ENCODE measurements at places on chromosomes 1 and 21.

DNA sequence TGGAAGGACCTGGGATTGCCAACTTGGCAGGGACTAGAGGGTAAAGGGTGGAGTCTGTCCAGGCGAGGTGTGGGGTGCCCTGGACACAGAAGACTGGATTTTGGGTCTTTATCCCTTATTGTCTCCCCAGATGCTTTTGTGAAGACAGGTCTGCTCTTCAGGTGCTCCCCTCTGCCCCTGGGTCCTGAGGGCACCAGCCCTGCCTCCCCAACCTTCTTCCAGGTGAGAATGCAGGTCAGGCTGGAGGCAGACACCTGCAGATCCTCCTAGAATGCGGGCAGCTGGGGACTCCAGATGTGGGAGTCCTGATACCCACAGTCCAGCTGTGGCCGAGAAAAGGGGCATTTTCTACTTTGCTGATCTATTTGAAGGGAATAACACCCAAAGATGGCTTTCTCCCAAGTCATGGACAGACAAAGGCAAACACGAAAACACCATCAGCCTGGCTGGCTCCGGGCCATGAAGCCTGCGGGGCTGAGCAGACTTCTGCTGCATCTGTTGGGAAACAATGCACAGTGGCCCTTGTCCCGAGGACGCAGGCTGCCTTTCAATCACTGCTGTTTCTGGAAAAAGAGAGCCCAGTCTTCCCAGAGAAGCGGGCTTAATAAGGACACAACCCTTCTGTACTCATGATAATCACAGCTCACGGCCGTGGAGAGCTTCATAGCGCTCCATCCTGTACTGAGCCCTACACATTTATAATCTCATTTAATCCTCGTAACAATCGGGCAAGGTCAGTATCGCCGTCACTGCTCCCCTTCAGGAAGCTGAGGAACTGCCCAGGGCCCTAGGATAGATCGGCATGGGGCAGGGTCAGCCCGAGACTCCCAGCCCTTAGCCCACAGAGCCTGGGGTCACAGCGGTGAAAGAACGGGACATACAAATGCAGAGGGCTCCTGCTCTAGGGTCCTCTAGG is 62.0 kb upstream of the ABCG1 start:
- no peak for DNase-seq

DNA sequence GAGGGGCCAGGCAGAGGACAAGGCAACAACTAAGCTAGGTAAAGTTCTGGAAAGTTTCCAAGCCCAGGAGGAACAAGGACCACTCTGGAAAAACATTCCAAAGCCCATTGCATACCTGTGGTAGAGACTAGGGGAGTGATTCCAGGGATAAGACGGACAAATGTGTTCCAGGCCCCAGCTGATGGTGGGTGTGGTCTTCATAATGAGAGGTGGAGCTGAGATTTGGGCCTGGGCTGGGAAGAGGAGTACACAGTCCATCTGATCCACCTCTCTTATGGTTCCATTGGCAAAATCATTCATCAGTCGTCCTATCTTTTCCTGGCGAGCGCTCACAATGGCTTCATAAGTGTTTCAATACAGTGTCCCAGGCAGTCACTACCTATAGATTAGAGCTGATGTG is 4.5 kb downstream of the KLHDC7A start:
- DNase-seq: no peak

GRCh38 chr1:232752365-232752764 is 52.9 kb upstream of the MAP10 start:
- DNase-seq: no peak

GRCh38 chr1:162335126-162335525 is 41.5 kb downstream of the SPATA46 start:
- DNase-seq: no peak

DNA sequence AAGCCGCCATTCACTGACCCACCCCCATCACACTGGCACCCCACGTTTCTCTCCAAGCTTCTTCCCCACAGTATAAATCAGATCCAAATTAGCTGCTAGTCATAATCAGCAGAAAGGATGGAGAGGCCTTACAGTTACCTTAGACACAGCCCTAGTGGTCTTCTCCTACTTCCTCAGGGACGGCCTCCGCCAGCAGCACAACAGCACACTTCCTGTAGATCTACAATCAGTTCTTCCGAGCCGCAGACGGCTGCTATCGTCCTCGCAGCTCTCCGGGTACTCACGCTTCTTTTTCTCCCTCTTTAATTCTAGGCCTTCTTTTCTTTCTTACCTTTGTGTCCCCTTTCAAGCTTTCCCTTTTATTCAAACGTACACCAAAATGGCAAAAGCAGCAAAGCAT is 313.5 kb downstream of the SMYD3 start:
- DNase-seq: no peak

GRCh38 chr1:64624218-64624713 is 120.6 kb upstream of the RAVER2 start:
- DNase-seq: no peak

DNA sequence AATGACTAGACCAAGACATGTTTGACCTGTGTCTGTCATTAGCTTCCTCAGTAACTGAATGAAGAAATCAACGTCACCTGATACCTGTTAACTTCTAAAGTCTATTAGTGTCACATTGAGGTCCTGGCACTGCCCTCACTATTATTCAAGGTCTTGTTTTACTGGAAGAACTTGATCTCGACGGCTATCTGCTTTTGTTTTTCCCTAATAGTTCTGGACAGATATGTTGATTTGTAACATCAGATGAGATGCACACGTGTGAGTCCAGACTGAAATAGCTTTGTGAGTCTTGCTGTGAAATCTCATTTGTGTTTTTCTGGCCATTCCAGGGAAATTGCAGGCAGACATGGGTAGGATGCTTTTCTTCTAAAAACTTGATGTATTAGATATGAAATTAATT is 159.2 kb downstream of the RYR2 start:
- no peak for DNase-seq

DNA sequence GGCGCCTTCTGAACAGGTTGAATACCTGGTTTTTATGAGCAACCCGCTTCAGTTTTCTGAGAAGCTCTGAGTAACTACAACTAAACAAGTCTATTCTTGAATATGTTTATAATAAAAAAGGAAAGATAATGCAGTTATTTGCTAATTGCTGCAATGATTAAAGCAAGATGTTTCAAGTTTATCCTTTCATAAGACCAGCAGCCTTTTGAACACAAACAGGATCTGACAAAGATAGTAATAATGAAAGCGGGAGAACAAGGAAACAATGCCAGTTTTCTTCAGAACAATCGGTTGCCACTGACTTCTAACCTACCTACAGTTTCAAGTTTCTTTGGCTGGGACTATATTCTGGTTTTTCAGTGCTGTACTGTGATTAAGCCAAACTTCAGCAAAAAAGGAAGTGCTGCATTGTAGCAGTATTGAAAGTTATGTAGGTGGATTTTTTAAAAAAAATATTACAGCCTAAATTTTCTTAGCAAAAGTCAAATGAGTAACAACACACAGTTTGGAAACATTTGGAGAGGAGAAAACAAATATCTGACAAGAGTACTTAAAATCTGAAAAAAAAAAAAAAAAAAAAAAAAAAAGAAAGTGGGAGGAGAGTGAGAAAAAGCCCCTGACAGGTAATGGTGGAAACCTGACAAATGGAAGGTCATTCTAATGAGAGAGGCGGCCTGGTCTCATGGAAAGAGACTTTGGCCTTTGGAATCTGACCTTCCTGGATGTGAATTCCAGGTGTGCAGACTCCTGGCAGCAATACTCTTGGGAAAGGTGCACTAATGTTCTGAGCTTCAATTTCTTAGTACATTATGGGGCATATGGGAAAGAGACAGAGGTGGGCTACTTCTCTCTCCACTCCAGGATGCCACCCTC is 11.4 kb downstream of the KCNJ15 start:
- DNase-seq: no peak

DNA sequence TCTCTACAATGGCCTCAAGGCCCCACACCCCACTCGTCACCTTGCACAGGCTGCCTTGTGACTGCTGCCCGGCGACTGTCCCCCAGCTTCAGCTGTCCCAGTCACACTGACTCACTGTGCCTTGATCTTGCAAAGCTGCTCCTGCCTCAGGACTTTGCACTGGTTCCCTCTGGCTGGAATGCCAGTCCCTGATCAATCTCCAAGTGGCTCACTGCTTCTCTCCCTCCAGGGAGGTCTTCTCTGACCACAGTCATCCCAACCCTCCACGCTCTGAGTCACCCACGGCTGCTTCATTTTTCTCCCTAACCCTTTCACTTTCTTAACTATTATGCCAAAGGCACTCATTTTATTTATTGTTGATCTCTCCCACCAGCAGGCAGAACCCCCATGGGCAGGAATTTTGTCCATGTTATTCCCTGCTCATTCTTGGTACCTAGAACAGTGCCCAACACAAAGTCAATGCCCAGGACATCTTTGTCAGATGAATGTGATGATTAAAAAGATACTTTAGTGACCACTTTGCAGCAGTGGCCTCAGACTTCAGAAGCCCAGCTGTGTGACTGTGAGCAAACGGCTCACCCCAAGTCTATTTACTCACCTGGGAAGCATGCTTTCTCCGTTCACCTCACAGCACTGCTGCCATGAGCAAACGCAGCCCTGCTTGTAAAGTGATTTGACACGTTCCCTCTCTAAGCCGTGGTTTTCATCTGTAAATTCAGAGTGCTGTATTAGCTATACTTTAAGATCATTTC is 53.4 kb downstream of the ZBTB18 start:
- no peak for DNase-seq

- DNase-seq: no peak
Observed at GRCh38 chr21:33938381-33938780, 22.8 kb upstream of the ATP5PO start.

DNA sequence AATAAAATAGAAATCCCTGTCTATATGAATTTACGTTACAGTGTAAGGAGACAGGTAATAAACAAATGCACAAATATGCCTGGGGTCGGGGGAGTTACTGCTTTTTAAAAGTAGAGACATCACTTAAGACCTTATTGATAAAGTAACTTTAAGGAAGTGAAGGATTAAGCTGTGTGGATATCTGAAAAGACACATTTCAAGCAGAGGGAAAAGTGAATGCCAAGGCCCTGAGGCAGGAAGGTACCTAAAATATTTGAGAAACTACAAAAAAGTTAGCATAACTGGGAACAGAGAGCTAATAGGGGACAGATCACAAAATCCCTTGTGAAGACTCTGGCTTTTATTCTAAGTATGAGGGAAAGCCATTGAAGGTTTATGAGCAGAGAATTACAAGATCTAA is 41.5 kb downstream of the TUT4 start:
- no peak for DNase-seq

GRCh38 chr1:27517907-27518718 is 28.1 kb upstream of the WASF2 start:
- no peak for DNase-seq

- no peak for DNase-seq
Observed at GRCh38 chr1:225691861-225692516, 39.1 kb upstream of the ENAH start.

DNA sequence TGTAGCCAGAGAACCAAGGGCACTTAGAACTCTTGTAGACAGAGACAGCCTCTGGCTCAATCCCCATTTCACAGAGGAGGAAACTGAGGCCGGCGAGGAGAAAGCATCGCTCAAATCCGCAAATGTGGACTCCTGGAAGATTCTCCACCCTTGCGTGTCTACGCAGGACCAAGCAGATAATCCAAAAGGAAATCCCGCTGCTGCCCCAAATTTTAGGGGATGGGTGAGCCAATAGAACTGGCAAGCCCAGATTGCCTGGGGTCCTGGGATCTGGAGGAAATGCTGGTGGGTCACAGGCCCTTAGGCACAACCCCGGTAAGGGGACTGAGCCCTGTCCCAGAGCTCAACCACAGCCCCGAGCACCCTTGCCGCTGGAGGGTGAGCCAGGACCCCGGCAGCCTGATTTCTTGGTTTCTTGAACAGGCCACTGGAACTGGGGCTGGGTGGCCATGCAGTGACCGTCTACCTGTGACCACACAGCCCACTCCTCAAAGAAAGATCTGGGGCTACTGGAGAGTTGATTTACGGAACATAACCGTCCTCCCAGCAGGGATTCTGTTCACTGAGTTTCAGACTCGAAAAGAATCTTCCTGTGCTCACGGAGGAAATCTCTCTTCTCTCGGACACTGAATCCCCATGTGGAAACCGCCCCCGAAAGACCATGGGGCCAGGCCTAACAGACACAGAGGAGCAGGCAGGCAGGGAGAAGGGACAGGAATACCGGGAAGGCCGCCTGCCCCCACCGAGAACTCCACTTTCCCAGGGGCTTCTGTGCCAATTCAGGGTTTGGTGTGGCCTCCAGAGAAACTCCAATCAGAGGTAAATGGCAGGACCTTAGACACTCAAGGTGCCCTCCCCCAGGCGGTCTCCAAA is 238.4 kb downstream of the NPHP4 start:
- no peak for DNase-seq

- DNase-seq: no peak
Observed at GRCh38 chr1:244394826-244395765, 56.6 kb downstream of the ADSS2 start.

DNA sequence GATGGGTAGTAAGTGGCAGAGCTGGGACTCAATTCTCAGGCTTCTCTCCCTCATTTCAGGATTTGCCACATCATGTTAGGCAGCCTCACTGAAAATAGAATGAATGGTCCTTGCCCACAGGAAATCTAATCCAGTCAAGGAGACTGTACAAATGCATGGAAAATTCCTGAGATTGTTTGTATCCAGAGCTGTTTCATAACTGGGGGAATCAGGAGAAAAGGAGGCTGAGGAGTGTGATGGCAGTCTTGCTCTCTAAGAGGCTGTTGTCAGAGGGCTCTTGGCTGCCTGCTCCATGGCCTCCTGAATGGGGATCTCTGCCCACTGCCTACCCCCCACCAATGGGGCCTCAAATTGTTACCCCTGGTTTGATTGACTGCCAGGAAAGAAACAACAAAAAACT is 141.9 kb upstream of the TNR start:
- no peak for DNase-seq

DNA sequence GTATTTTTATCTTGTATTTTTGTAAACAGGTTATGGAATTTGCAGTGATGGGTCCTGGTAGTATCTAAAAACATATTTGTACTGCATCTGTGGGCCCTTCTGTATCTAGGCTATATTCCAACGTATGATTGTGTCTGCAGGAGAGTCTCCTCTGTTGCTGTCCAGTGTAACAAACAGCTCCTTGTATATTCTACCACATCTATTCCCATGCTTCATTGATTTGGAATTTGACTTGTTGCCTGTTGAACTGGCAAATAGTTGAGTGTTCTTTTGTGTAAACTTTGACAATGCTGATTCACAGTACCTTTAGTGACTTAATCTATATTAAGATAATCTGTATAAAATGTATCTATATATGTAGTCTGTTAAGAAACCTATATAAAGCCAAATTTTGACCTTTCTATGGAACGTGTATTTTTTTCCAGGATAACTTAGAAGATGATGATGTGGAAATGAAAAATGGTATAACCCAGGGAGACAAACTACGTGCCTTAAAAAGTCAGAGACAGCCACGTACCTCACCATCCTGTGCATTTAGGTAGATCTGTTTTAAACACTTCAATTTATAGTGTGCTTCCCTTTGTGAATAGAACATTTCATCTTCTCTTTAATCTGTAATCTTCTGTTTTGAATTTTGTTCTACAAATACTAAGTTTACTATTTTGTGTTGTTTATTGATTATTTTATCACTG is 43.4 kb upstream of the GPR88 start:
- no peak for DNase-seq

Data from DMS79 (cell line).